Keratinocyte (primary cell): ENCODE measurements at places on chromosomes 12 and 14.

GRCh38 chr12:47811581-47812484 is 7.9 kb downstream of the HDAC7 start:
- no peak for DNase-seq
- peaks cover 5% of the 10 kb centered on the region for H3K36me3 ChIP-seq
- peaks cover 64% of the 10 kb centered on the region for H3K4me1 ChIP-seq
- peak overlapping the region; percentile 95 for H3K27ac ChIP-seq
- peak overlapping the region; percentile 53 for H3K4me3 ChIP-seq
- no peaks in the 10 kb centered on the region for H3K27me3 ChIP-seq

GRCh38 chr12:128445415-128446127 is 178.6 kb downstream of the TMEM132C start:
- DNase-seq = no peak
- no peaks in the 10 kb centered on the region for H3K36me3 ChIP-seq
- H3K4me1 ChIP-seq = no peaks in the 10 kb centered on the region
- no peak overlapping the region for H3K4me3 ChIP-seq
- no peaks in the 10 kb centered on the region for H3K27me3 ChIP-seq
- H3K27ac ChIP-seq = no peak overlapping the region

DNA sequence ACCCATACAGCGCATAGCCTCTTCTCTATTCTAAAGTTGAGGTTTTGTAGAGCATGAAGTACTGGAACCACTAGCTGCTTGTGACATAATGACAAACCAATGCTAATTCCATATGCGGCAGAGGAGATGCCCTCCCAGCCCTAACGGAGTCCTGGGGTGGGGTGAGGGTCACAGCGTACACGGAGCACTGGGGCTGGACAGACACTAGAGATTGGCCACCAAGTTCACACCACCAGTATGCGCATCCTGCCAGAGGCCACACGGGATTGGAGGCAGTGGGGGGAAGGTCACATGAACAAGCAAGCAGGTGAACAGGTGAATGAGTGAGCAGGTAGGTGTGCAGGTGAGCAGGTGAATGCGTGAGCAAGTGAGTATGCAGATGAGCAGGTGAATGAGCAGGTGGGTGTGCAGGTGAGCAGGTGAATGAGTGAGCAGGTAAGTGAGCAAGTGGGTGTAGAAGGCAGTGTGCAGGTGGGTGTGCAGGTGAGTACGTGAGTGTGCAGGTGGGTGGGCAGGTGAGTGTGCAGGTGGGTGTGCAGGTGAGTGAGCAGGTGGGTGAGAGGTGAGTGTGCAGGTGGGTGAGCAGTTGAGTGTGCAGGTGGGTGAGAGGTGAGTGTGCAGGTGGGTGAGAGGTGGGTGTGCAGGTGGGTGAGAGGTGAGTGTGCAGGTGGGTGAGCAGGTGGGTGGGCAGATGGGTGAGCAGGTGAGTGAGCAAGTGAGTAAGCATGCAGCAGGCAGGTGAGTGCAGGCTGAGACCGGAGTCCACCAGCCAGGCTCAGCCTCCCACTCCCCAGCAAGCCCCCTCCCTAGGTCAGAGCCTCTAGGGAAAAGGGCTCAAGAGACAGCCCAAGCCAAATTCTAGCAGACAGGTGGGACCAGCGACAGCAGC is 52.7 kb downstream of the CCDC85C start:
- no peaks in the 10 kb centered on the region for H3K27me3 ChIP-seq
- no peaks in the 10 kb centered on the region for H3K4me1 ChIP-seq
- H3K4me3 ChIP-seq = no peak overlapping the region
- DNase-seq = no peak
- no peaks in the 10 kb centered on the region for H3K36me3 ChIP-seq

GRCh38 chr14:67746927-67747326 is 45.2 kb downstream of the RDH12 start:
- no peaks in the 10 kb centered on the region for H3K4me1 ChIP-seq
- no peak for DNase-seq
- H3K27ac ChIP-seq = no peak overlapping the region
- H3K36me3 ChIP-seq = peaks cover 16% of the 10 kb centered on the region
- H3K27me3 ChIP-seq = no peaks in the 10 kb centered on the region

DNA sequence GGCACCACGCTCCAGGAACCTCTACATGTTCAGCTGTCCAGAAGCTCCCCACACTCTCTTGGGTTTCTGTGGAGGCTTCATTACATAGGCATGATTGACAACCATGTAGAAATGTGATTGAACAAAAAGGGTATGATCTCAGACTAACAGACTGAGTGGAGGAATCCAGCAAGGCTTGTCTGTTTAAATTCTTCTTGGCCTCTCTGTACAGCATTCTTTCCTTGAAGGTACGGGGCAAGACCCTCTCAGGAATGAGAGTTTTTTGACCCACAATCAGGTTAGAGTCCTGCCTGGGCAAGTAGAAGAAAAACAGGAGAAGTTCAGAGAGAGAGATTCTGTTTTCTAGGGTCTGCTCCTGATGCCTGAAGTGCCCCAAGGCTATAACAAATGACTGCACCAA is 40.9 kb downstream of the SRGAP1 start:
- no peak overlapping the region for H3K4me3 ChIP-seq
- H3K27me3 ChIP-seq = no peaks in the 10 kb centered on the region
- peaks cover 11% of the 10 kb centered on the region for H3K4me1 ChIP-seq
- no peak overlapping the region for H3K27ac ChIP-seq
- DNase-seq = no peak

DNA sequence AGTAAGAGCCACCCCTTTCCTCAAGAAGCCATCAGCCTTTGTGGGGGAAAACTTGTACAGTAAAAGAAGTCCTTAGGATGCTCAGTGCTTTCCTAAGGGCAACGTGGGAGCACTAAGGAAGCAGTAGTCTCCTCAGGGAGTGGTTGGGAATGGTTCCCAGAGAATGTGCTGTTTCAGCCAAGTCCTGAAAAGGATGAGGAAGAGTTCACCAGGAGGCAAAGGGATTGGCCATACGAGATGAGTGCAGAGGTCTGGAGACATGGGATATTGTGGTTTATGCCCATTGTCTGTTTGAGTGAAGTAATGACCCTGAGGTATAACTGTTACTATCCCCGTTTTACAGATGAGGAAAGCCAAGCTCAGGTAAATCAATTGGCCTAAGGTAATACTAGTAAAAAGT is 86.0 kb upstream of the ATF1 start:
- H3K4me3 ChIP-seq = no peak overlapping the region
- peaks cover 32% of the 10 kb centered on the region for H3K36me3 ChIP-seq
- DNase-seq = no peak
- no peaks in the 10 kb centered on the region for H3K4me1 ChIP-seq

DNA sequence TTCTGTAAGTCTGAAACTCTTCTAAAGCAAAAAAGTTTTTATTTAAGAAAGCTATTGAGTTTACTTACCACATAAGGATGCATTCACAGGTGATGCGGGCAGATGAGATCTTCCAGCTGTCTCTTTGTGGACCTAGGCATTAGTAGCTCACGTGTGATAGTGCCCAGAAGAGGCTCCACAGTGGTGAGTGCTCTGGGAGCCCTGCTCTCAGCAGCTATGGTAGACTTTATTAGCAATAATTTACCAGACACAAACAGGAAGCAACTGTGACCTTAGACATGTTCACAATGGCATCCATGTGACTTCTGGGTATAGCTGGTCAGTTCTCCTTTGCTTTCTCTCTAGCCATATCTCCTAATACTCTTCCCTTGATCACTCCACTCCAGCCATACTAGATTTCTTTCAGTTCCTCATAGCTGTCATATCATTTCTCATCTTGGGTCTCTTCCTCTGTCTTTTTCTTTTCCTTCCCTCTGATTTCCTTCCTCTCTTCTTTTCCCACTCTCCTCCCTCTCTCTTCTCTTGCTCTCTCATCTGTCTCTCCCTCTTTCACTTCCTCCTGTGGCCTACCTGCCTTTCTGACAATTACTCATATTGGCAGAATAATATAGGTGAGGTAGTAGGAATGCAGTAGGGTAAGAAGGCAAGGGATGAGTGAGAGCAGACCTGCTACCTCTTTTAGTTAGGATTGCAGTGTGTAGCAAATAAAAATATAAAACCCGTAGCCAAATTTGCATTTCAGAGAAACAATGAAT is 75.2 kb upstream of the SCAF11 start:
- H3K4me1 ChIP-seq = no peaks in the 10 kb centered on the region
- no peak for DNase-seq
- no peak overlapping the region for H3K4me3 ChIP-seq
- no peaks in the 10 kb centered on the region for H3K27me3 ChIP-seq
- no peaks in the 10 kb centered on the region for H3K36me3 ChIP-seq
- H3K27ac ChIP-seq = no peak overlapping the region

- peaks cover 49% of the 10 kb centered on the region for H3K4me1 ChIP-seq
- no peak for DNase-seq
- H3K27ac ChIP-seq = peak overlapping the region; percentile 99
- H3K4me3 ChIP-seq = peak overlapping the region; percentile 26
These were observed 7.3 kb upstream of the INF2 start for GRCh38 chr14:104682107-104682593.

- no peak overlapping the region for H3K27ac ChIP-seq
- H3K27me3 ChIP-seq = peaks cover 17% of the 10 kb centered on the region
- H3K4me1 ChIP-seq = peaks cover 6% of the 10 kb centered on the region
- H3K4me3 ChIP-seq = no peak overlapping the region
- DNase-seq = no peak
These were observed 4.4 kb upstream of the SHMT2 start for GRCh38 chr12:57224973-57225679.

DNA sequence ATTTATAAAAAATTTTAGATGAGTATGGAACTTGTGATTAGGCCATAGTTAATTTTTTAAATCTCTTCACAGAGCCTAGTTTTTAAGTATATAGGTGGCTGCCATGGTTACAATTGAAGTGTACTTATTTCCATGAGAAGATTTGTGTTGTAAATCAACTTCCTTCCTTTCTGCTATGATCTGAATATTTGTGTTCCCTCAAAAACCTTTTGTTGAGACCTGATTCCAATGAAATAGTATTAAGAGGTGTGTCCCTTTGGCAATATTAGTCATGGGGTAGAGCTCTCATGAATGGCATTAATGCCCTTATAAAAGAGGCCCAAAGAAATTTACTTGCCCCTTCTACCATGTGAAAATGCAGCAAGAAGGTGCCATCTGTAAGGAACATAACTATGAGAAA is 28.8 kb downstream of the ETNK1 start:
- no peaks in the 10 kb centered on the region for H3K36me3 ChIP-seq
- H3K27ac ChIP-seq = peak overlapping the region; percentile 45
- no peaks in the 10 kb centered on the region for H3K27me3 ChIP-seq
- no peak for DNase-seq
- H3K4me3 ChIP-seq = no peak overlapping the region

GRCh38 chr12:49949866-49950265 is 671 bp upstream of the AQP2 start:
- no peak overlapping the region for H3K27ac ChIP-seq
- no peak overlapping the region for H3K4me3 ChIP-seq
- H3K4me1 ChIP-seq = peaks cover 4% of the 10 kb centered on the region
- H3K36me3 ChIP-seq = no peaks in the 10 kb centered on the region

- no peaks in the 10 kb centered on the region for H3K36me3 ChIP-seq
- H3K27me3 ChIP-seq = no peaks in the 10 kb centered on the region
- H3K4me3 ChIP-seq = no peak overlapping the region
- peaks cover 3% of the 10 kb centered on the region for H3K4me1 ChIP-seq
These were observed 2.2 kb upstream of the ATXN3 start for GRCh38 chr14:92108345-92109254.

- H3K4me1 ChIP-seq = no peaks in the 10 kb centered on the region
- H3K4me3 ChIP-seq = no peak overlapping the region
- H3K27me3 ChIP-seq = peaks cover 5% of the 10 kb centered on the region
These were observed 101.8 kb downstream of the CMKLR1 start for GRCh38 chr12:108237272-108237671.

GRCh38 chr12:69569236-69569635 is 16.0 kb upstream of the CCT2 start:
- peak overlapping the region; percentile 69 for H3K27ac ChIP-seq
- no peaks in the 10 kb centered on the region for H3K27me3 ChIP-seq
- H3K4me3 ChIP-seq = no peak overlapping the region
- no peak for DNase-seq
- peaks cover 7% of the 10 kb centered on the region for H3K36me3 ChIP-seq
- peaks cover 22% of the 10 kb centered on the region for H3K4me1 ChIP-seq

- H3K4me3 ChIP-seq = no peak overlapping the region
- H3K36me3 ChIP-seq = no peaks in the 10 kb centered on the region
These were observed 26.9 kb downstream of the FIGNL2 start for GRCh38 chr12:51821440-51822260.

DNA sequence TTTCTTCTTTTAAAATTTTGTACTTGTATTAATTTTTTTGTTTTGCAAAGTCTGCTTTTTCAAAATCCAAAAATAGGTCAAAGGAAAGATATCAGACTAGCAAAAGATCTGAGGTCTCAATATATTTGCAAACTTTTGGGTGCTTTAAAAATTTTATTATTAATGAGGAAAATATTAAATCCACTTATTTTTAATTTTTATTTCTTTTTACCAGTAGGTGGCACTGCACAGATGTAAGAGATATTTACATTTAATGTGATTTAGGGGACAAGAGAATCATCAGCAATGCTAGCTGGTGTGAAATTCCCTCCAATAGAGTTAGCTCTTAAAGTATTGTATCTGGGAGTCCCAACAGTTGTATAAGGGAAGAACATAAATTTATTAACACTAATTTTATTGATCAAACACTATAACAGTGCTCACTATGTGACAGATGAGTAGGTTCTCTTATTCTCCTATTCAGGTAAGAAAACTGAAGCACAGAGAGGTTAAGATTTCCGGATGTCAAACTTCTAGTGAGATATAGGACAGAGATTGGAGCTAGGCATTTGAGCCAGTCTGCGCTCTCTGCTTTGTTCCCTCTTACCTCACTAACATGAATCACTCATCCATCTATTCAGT is 30.5 kb downstream of the ALX1 start:
- H3K4me3 ChIP-seq = no peak overlapping the region
- H3K4me1 ChIP-seq = no peaks in the 10 kb centered on the region
- H3K27me3 ChIP-seq = peaks cover 9% of the 10 kb centered on the region
- H3K27ac ChIP-seq = no peak overlapping the region
- no peak for DNase-seq

DNA sequence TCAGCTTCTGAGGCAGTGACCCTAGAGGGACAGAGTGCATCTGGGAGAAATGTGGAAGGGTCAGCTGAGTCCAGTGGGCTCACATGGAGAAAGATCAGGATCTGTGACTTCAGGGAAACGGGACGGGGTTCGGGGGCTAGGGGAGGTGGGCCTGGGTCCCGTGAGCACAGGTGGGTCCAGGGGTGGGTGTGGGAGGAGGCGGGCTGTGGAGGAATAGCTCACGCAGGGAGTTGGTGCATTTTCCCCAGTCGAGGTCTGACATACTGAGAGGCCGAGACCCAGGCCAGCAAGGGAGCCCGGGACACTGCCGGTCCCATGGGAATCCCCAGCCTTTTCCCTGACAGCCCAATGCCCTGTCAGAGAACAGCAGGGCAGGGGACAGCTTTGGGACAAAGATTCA is 93.1 kb downstream of the TNFAIP2 start:
- H3K4me1 ChIP-seq = no peaks in the 10 kb centered on the region
- no peak for DNase-seq
- H3K36me3 ChIP-seq = no peaks in the 10 kb centered on the region
- H3K27ac ChIP-seq = no peak overlapping the region
- peaks cover 15% of the 10 kb centered on the region for H3K27me3 ChIP-seq

DNA sequence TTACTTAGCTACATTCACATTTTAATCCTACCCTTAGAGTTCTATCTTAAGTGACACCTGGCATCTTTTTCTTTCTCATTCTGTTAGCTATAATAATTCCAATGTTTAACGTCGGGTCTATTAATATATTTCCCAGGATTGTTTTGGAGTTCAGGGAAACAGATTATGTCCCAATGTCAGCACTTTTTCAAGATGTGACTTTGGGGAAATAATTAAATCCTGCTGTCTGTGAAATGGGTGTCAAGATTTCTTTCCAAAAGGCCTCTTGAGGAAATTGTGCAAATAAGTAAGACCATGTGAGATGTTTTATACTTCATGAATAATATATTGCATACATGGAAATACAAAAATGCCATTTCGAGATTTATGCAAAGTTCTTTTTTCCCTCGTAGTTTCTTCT is 887.6 kb upstream of the SEL1L start:
- no peaks in the 10 kb centered on the region for H3K27me3 ChIP-seq
- DNase-seq = no peak
- no peak overlapping the region for H3K27ac ChIP-seq
- no peaks in the 10 kb centered on the region for H3K36me3 ChIP-seq
